ENCODE measurements at places on chromosomes 13 and 19.

- peak; percentile 18 for DNase-seq
Measured at GRCh38 chr19:49422407-49423070, 702 bp downstream of the PTH2 start.

DNA sequence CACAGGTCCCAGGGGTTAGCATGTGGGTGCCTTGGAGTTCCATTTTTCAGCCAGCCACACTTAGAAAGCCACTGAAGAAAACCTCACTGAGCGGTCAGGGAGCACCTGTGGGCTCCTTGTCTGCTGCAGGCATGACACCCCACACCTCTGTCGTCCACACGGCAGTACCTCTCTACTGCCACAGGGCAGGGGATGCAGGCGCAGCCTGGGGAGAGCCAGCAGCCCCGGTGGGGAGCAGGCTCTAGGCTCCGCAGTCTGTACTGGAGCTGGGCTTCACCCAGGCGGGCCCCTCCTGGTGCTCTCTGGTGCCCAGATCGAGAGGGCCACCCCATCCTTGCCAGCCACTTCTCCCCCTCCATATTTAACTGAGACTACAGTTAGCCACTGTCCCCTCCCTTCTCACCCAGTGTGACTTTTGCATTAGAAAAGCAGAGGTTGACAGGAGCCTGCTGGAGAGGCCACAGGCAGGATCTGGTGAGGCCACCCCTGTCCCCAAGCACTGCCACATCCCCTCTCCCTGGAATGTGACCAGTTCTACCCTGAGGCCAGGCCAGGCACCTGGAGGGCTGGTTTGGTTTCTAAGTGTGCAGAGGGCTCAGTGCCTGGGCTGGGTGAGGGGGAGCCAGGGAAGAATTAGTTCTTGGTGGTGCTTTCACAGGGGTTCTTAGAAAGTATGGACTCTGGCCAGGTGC, 104.4 kb downstream of the KDM4B start:
- DNase-seq = no peak

DNA sequence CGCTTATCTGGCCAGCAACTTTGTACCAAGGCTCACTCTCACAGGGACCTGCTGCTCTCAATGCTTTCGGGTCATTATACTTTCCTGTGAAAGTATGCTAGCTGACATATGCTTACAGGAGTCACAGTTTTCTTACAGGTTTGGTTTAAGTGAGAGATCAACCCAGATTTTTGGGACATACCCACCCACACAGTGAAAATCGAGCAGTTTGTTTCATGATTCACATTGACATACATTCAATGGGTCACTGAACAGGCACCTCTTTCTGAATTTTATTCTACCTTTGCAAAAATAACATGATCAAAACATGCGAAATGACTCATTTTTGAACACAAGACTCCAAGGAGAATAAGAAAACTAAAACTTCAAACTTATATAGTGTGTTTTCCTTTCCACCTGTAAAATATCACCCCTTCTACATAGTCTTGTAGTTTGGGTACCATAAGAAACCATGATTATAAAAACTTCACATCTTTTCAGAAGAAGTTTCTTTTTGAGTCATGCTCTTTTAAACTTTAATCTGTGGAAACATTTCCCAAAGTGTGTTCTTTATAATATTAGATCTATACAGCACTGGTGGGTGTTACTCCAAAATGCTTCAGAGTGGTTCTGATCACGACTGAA, 44.3 kb upstream of the TEX29 start:
- no peak for DNase-seq

- DNase-seq = no peak
Measured at GRCh38 chr19:31223740-31224534, 125.3 kb downstream of the TSHZ3 start.

DNA sequence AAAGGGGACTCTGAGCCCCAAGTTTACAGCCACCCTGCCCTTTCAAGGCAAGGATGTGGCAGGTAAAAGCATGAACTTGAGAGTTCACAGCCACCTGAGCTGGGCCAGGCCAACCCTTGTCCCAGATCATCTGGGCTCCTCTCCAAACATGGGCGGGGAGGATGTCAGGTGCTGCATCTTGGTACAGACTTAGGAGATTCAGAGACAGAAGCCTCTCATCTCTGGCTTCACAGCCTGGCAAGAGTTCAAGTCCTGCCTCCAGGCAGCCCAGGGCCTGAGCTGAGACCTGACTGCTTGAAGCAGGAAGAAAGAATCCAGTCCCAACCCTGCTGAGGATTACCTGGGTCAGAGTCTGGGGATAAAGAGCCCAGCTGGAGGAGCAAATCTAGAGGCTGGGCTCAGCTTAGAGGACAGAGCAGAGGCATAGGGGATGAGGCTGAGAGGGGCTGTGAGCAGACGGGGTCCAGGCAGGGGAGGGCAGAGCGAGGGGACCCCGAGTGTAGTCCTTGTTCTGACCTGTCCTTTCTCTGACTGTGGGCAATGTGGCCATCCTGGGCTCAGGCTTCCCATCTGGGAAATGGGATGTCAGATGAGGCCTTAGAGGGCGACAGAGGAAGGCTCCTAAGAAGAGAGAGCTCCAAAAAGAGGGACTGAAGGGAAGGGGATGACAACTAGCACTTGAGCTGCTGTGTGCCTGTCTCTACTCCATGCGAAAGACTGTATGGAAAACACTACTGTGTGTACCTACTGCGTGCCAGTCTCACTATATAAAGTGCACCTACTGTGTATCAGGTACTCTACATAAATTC, 6.6 kb upstream of the OR10H5 start:
- no peak for DNase-seq

GRCh38 chr13:77002590-77003190, 10.8 kb downstream of the CLN5 start:
- no peak for DNase-seq

- no peak for DNase-seq
Measured at GRCh38 chr19:38989066-38989605, 13.6 kb upstream of the FBXO17 start.

DNA sequence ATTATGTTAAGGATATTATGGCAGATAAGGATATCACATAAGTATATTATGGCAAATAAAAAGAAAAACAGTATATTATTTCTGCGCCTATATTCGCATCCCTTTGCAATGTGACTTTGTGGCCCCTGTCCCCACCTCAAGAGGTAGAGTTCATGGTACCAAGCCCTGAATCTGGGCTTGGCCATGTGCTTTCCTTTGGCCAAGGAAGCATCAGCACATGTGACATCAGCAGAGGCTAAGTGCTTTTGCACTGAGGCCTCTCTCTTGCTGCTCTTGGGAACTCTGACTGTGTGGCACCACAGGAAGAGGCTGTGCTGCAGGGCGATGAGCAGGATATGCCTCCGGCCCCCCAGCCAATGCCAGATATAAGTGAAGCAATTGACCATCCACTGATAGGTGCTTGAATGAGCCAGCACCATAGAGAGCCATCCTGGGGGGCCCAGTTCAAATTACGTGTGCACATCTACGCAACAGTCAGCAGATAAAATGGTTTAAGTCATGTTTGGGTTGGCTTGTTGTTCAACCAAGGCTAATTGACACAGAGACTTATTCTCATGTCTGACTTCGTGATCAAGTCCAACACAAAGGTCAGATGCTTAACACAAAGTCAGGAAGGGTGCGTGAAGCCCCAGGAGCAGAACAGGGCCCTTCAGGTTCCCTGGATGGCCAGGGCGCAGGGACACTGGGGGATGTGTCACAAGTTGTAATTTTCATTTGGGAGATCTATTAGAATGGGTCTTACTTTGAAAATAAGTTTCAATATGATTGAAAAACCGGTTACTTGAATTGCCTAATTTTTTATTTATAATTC, 173.3 kb downstream of the COL4A1 start:
- no peak for DNase-seq

DNA sequence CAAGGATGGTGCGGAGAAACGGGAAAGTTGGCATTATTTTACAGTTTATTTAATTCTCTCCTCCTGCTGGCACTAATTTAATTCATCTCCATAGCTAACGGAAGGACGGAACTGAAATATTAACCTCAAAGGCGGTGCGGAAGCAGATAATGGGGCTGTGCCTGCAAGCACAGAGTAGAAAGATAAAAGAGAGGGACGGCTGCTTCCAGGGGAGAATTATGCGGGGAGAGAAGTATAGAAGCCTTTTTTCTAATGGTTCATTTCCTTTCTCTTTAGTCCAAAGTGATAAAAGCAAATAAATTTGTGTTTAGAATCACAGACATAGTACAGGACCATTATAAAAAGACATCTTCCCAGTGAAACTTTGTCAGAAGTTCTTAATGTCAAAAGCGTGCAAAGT, 34.5 kb upstream of the UQCRFS1 start:
- no peak for DNase-seq

DNA sequence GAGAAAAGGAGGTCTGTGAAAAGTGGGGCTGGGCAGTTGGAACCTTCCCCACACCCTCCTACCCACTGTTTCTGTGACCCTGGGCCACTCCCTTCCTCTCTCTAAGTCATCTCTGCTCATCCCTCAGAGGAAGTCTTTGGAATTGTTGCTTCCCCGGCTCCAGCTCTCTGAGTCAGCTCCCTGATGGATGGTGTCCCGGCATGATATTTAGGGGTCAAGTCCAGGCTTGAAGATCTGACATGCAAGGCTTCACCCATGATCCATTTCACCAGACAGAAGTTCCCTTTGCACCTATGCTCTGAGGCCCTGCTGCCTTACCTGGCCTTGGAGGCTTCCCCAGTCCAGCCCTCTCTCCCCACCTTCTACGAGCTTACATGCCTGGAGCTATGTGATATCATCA, 13.3 kb downstream of the EXOC3L2 start:
- DNase-seq = no peak

GRCh38 chr13:97946951-97947588, 6.4 kb upstream of the IPO5 start:
- no peak for DNase-seq

DNA sequence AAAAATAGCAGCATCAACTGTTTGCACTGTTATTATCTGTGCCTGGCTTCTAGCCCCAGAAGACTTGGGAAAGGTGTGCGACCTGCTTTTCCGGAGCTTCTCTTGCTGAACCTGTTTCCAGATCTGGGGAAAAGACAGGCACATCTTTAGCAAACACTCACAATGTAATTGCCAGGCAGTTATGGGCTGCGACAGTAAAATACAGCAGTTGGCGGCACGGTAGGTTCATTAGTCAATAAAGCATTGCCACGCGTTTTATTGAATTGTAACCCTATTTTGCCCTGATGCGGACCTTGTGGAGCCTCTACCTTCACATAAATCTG, 223.7 kb upstream of the TSHZ3 start:
- no peak for DNase-seq

DNA sequence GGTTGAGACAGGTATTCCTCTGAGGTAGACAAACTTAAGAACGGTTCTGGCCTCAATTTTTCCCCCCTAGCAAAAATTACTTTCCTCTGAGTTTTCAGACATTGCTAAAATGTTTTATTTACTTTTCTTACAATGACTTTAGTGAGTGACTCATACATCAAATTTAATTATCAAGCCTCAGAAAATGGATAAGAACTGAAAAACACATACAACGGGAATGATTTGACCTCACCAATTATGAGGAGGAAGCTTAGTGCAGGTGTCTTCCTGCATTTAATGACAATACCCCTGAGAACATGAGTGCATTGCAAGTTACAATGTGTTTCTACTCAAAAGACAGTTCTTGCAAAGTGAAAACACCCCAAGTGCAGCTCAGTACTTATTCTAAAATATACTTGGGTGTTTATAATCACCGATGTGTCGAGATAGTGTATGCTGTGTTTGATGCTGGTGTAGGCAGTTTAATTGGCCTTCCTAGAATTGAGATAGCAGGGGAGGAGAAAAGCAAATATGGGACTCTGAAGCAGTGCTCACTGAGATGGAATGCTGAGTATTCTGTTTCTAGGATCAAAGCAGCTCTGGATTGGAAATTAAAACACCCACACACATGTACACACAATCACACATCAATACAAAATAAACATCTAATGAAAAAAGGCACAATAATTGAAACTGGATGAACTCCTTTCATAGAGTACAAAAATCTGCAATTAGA, 189.5 kb upstream of the SLC10A2 start:
- no peak for DNase-seq

DNA sequence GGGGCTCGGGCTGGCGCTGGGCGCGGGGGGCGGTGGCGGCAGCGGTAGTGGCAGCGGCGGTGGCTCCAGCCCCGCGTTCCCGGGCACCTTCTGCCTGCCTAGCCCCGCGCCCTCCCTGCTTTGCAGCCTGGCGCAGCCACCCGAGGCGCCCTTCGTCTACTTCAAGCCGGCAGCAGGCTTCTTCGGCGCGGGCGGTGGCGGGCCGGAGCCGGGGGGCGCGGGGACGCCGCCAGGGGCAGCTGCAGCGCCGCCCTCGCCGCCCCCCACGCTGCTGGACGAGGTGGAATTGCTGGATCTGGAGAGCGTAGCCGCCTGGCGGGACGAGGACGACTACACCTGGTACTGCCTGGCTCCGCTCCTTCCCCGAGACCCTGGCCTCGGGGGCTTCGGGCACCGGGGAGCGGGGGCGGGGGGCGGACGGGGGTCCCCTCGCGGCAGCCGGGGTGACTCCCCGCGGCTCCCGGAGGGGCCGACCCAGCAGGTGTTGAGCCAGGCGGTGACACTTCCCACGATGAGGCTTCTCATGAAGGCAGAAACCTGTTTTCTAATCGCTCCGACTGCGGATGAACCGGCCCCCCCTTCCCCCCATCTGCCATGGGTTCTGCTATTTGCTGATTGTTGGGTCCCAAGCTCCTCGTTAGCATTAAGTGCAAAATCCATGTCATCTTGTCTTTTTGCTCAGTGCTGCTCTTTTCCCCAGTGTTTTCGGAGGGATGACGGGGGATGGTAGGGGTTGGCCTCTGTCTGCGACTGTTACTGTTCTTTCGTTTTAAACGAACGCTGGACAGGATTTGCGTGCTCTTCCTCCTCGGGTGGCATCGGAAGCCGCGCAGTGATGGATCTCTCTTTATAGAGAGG, 943 bp downstream of the SLAIN1 start:
- DNase-seq = peak; percentile 31

- no peak for DNase-seq
Measured at GRCh38 chr13:36038785-36039555, 92.2 kb downstream of the DCLK1 start.

- DNase-seq = no peak
Measured at GRCh38 chr13:111458739-111459138, 138.3 kb downstream of the TEX29 start.

- peak; percentile 13 for DNase-seq
Measured at GRCh38 chr13:52749419-52749818, 9.8 kb upstream of the CNMD start.

GRCh38 chr19:55041627-55042343, 3.7 kb upstream of the GP6 start:
- DNase-seq = no peak

DNA sequence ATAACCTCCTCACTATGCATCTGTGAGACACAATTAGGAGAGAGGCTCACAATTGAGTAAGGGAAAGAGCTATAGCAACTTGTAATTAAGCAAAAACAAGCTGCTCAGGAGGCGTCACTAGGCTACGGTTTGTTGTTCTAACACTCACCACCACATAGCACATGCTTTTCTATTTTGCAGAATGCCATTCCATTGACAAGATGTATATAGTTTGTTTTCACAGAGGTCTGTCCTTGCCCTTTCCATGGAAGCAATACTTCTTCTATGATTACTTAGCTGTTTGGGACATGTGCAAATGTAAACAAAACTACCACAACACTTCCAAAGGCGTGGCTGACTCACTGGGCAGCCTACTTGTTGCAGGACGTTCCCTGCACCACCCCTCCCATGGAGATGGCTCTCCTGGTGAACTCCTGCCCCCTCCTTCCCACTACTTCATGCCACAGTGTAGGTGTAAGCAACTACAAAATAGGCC, 33.9 kb upstream of the FAM216B start:
- peak; percentile 38 for DNase-seq

All from NCI-H2081 (cell line).